ENCODE measurements at places on chromosomes 6 and 20.
A peak's percentile ranks its signal among the peaks of the same experiment; 100 is the strongest.

DNA sequence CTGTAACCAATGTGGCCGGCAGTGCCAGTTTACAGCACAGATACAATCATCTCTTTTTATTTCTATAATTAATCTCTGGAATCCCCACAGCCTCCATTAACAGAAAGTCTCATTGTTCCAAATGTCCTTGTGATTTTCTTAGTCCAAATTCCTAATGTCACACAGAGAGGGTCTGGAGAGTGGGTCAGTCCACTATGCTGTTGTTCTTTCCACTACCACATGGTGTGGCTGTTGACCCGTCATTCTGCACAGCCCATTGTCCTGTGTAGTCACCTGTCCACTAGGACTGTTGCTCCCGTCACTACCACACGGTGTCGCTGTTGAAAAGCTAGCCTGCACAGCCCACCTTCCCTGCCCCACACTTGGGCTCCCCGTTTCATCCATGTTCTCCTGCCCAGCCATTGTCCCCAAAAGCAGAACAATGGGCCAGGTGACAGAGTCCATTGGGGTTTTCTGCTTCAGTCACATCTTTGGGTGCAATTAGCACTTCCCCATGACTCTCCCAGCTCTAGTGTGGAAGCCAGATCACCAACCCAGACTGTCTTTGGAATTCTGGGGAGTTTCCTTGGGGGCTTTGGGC lies 8.6 kb upstream of the LBP start:
- no peak for DNase-seq

DNA sequence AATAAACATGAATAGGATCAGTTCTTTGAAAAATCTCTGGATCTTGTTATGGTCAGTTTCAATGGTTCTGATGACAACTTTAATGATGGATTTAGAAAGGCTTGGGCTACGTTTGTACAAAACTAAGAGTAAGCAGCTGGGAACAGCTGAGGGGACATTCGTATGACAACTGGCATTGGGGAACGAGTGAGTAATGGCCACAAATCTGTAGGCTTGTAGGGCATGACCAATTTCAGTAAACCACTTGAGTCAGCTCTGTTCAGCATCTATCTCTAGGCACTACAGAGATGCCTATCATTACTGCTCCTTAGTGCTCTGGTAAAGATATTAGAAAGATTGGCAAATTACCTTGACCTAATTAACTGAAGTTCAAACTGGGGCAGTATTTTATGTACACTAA lies 1375.6 kb downstream of the EPHA7 start:
- no peak for DNase-seq

DNA sequence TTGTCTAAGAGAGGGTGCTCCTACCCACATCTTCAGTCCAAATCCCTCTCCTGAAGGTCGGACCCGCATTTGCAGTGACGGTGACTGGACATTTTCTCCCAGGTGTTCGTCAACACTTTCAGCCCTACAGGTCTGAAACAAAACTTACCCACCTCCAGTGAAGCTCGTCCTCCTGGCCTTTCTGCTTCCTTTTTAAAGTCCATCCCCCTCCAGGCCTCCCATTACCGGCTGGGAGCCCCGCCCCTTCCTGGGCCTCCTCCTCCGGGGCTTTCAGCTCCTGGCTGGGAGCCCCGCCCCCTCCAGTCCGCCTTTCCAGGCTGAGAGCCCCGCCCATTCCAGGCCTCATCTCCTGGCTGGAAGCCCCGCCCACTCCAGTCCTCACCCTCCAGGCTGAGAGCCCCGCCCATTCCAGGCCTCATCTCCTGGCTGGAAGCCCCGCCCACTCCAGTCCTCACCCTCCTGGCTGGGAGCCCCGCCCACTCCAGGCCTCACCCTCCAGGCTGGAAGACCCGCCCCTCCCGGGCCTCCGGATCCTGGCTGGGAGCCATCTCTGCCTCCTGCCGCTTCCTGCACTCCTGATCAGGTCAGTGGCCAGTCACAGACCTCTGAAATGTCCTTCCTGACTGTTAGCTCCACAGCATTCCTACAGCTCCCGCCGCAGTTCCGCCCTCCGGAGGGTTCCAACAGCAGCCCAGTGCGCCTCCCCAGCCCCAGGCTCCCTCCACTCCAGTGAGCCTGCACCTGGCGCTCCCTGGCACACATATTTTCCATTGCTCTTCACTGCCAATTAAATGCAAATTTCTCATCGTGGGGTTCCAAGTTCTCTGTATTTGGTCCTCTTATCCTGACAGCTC lies 98.5 kb downstream of the LY86 start:
- DNase-seq: peak; percentile 73

GRCh38 chr6:10763006-10763405 lies 15.4 kb downstream of the TMEM14B start:
- no peak for DNase-seq

GRCh38 chr6:158624684-158625682 lies 19.6 kb downstream of the DYNLT1 start:
- DNase-seq: no peak

GRCh38 chr20:63154395-63154794 lies 61.5 kb downstream of the YTHDF1 start:
- no peak for DNase-seq

GRCh38 chr6:106490974-106491373 lies 130.5 kb downstream of the CRYBG1 start:
- no peak for DNase-seq

GRCh38 chr20:36335206-36335870 lies 29.2 kb downstream of the DLGAP4 start:
- no peak for DNase-seq

- DNase-seq: no peak
These were observed 11.5 kb downstream of the HLA-DPA1 start for GRCh38 chr6:33061987-33062386.

DNA sequence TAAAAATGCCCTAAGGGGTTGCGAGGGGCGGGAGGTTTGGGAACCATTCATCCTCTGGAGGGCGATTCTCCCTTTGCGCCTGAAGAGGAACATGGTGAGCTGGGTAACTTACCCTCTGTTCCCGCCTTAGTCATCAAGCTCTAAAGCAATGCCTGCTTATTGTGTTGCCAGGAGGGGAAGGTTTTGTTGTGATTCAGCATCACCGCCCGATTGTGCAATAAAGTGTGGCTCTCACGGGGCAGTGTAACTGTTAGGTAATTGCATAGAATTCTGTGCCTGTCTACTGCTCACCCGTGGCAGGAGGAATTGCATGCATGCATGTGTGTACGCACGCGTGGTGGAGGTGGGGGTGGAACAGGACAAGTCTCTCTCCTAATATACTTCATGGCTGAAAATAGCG lies 95.5 kb upstream of the AGPAT4 start:
- no peak for DNase-seq

GRCh38 chr20:1802385-1803060 lies 92.7 kb upstream of the SIRPA start:
- peak; percentile 55 for DNase-seq

DNA sequence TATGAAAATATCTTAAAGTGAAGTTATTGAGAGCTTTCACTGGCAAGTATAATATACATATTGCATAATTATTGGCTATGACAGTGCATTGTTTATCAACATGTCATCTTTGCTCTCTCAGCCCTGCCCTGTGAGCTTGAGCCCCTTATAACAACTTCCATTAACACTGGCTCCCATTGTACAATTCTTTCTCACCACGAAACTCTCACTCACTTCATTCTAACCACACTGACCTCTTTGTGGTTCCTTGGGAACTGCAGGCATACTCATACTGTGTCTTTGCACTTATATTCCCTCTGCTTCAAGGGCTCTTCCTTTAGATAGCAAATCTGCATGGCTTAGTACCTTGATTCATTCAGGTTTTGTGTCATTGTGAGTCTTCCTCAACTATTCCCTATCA lies 411.8 kb downstream of the CDKAL1 start:
- DNase-seq: no peak

DNA sequence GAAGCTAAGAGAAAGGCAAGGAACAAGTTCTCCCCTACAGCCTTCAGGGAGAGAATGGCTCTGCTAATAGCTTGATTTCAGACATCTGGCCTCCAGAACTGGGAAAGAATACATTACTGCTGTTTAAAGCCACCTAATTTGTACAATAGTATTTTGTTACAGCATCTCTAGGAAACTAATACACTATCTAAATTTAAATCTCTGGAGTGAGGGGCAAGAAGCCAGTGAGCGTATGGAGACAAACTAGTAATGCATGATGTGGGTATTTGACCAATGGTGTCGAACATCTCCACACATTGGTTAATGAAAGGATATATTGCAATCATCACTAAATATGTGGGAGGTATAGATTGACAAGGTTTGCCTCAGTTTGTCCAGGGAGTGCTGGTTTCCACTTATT lies 451.5 kb downstream of the EPM2A start:
- no peak for DNase-seq

DNA sequence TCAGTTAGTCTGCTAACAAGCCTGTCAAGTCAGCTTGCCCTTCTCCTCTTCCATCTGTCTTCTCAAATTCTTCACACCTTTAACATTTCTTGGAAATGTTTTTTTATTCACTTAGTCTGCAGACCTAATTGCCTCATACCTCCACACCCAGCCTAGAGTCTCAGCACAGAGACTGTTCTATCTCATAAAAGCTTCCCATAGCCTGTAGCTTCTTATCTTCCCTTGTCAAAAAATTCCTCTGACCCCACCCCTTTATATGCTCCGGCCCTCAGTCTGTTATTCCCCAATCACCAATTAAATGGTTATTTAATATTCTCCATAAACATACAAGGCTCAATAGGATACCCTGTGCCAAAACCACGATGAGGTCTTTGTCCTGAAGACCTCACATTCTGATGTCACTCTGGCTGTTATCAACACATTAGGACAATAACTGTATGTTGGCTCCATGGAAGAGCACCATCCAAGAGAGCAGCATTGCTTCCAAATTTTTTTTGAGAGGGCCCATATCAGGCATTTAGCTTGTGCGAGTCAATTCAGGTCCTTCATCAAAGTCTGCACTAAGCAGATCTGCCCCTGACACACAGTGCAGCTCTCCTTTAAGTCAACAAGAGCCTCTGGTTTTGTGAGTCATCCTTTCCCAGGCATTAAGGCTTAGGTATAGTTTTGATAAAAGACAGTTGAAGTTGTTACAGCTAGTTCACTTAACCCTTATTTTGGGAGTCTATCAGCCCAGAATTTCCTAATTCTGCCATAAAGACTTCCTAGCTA lies 83.2 kb upstream of the TBX18 start:
- DNase-seq: no peak

- no peak for DNase-seq
These were observed 13.5 kb downstream of the NCOA7 start for GRCh38 chr6:125804264-125804663.

DNA sequence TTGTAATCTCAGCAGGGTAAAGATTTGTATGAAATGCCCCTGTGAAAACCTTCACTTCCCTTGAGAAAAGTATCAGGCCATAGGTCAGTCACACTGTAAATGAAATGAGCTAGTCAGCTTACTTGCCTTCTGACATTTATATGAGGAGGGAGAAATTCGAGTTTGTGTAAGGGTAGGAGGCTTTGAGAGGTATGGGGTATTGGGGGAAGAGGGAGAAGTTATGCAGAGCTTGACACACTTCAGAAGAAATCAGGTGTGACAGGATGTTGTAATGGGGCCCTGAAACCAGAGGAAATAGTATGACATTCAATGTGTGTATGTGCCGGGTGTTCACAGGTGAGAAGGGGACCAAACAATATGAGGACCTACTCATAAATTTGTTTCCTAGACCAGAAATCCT lies 64.2 kb upstream of the CCN6 start:
- no peak for DNase-seq

DNA sequence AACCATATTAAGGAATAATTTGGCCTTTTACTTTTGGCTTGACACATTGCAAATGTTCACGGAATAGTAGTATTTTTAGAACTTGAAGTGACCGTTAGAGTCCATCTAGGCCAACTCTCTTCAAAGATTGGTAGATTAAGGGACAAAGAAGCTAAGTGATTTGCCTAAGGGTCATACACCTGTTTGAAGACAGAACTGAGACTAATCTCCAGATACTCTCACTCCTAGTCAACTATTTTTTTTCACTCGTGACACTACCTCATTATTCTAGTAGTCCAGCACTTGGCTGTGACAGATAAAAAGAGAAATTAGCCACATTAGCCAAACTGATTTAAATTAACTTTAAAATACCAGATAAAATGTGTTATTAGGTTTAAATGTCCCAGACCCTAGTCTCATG lies 10.6 kb downstream of the ACSS2 start:
- DNase-seq: no peak

DNA sequence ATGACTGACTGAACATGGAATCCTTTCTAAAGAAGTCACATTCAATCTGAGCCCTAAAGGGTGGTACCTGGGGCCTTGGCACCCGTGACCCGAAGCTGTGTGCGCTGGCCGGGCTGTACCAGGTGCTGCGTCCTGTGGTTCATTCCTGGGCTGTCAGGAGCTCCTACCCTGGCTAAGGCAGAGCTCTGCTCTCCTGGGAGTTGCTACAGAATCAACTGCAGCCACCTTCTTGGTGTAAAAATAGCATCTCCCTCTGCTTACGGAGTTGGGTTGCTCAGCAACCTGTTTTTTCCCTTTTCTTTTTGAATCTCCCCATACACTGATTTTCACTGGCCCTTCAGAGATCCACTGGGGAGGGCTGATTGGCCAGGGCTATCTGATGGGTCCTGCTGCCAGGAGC lies 236.6 kb upstream of the PDE10A start:
- no peak for DNase-seq

- no peak for DNase-seq
These were observed 96.4 kb upstream of the DUSP22 start for GRCh38 chr6:195861-196360.

DNA sequence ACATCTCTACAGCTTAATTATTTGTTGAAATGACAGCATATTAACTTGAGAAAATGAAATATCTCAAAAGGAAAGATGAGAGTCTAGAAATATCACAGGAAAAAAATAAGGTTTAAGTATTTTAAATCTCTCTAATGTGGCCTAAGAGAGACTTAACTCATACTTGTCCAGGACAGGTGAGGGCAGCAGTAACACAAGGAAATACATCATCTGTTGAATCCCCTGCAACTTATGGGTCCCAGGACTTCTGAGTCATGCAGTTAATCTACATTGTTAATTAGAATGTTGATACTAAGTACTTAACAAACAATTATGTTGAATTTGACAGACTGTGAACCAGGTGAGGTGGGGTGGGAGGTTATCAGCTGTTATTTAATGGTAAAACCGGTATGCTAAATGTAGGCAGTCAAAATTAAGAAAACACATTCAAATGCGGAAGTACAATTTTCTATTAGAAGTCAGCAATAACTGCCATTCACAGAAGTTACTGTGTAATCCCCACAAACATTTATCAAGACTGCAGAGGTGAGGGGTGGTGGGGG lies 87.9 kb downstream of the CEP57L1 start:
- no peak for DNase-seq

DNA sequence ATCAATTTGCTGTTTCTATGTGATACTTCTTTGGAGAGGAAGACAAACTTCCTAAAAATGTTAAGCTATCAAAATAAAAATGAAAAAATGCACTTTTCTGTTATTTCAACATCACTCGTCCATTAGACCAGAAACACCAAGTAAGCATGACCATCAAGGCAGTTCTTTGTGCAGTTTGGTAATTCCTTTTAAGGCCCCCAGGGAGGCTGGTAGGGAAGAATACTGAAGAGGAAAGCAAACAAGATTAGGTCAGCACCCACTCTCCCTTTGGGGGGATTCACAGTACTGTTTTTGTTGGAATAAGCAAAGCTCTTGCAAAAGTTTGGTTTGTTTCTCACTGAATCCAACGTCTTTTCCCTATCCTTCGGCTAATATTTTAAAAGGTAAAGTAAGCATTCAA lies 206.8 kb upstream of the SLC35B3 start:
- DNase-seq: no peak

Measured in NCI-H2227 treated with DMSO at 0.1 percent for 48 hours (cell line).